ENCODE measurements at places on chromosomes 16 and 17.
A peak's percentile ranks its signal among the peaks of the same experiment; 100 is the strongest.

DNA sequence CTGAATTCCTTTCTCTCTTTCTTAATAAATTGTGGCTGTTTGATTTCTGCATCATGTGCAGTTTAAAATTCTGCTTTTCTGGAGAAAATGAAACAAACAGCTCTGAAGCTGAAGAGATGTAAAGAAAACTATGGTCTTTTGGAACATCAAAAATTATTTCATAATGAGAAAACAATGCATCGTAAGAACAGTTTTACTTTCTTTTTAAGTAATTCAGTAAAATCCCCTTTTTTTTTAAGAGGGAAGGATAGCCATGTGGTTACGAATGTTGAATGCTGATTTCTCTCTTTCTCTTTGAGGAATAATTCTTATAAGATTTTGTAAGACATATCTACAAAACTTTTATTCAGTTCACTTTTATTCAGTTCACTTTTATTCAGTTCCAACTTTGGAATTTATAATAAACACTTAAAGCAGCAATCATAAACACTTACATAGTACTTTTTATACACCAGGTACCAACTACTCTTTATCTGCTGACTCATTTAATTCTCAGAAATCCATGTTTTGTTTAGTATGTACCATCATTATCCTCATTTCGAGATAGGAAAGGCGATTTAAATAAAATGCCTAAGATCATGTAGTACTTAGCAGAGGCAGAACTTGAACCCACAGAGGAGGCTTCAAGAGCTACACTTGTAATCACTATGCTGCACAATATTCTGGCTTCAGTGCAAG lies 26.6 kb downstream of the CNTNAP4 start:
- DNase-seq: no peak

- peak; percentile 70 for DNase-seq
Measured at GRCh38 chr17:59786536-59787319, 79.3 kb downstream of the VMP1 start.

GRCh38 chr17:78879635-78880186 lies 23.3 kb downstream of the CEP295NL start:
- no peak for DNase-seq

DNA sequence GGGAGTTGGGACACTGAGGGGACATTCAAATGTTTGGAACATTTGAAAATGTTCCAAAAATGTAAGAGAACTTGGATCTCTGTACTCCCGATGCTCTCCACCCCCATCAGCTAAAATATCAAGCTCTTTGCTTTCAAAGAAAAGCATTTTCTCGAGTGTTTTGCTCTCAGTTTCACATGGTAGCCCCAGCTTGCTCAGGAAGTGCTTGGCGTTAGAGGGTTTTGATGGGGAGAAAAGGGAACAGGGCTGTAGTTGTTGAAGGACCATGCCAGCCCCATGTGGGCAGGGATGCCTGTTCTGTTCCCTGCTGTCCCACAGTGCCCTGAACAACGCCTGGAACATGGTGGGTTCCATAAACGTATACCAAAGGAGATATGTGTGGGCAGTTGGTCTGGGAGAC lies 37.0 kb downstream of the RAI1 start:
- no peak for DNase-seq

- peak; percentile 37 for DNase-seq
Measured at GRCh38 chr17:45371414-45372324, 54.8 kb upstream of the MAP3K14 start.

DNA sequence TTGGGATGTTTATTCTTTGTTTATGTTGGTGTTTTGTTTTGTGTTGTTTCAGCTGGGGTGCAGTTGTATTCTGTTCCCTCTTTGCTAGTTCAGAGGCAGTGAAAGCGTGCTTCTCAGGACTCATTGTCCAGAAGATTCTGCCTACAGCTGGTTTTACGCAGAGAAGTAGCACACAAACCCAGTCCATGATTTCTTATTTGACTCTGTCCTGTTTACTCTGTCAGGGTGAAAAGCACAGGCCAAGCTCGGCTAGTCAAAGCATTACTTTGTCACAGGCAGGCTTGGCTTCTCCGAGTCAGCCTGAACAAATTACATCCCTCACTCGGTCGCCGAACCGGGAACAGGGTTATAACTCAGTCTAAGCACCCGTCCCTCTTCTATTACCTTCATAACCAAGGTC lies 435.0 kb downstream of the MAF start:
- no peak for DNase-seq

DNA sequence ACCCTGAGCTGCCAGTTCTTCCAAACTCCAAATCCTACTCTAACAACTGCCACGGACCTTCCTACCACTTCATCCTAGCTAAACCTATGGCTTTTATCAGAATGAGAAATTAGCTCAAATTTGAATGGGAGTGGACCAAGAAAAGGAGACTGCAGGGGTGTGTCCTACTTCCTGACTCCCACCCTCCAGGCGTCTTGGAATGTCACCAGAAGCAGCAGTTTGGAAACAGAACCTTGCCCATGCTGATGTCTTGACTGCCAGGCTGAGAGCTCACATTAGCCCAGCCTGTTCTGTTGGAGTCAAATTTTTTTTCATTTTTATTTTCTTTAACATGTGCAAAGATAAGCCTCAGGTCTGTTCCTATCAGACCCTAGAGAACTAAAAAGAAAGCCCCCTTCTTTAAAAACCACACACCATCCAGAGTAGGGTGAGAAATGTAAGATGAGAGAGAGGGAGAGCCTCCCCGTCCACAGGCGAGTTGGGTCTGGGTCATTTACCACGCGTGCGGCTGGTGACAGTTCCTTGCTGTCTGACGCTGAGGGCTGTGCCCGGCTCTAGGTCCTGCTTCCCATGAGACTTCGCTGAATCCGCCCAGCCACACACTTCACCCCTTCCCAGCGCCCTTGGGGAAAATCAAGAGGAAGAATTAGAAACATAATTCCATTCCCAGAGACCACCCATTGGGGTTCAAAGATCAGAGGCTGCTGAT lies 54.3 kb downstream of the WNT3 start:
- DNase-seq: no peak

- DNase-seq: no peak
Measured at GRCh38 chr17:59752446-59752845, 45.0 kb downstream of the VMP1 start.

- DNase-seq: no peak
Measured at GRCh38 chr17:58947824-58948223, 158.9 kb downstream of the TRIM37 start.

GRCh38 chr17:78674595-78675315 lies 97.6 kb upstream of the DNAH17 start:
- no peak for DNase-seq

All from Ammon's horn (tissue), 1 donor.